Activated naive CD4-positive, alpha-beta T cell treated with Interleukin-2 at 50 U/mL for 16 hours (primary cell): ENCODE measurements at places on chromosomes 11 and 22.

- DNase-seq = no peak
Observed at GRCh38 chr11:88157370-88157769, 17.9 kb downstream of the RAB38 start.

DNA sequence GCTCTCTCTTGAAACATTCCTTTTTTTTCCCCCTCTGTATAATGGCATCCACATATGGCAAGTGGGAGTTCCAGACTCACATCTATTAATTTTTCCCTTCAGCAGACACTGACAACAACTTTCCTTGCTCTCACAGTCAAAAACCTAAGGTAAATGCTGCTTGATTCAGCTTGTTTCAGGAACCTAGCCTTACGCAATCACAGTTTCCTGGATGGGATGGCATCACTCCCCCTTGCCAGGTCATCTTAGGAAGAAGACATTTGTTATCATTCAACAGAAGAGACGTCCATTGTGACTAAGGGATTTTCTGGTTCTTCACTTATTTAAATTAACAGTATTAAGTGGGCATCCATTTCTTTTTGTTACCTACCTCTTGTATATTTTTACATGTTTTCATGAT is 112.0 kb upstream of the PDGFD start:
- no peak for DNase-seq

DNA sequence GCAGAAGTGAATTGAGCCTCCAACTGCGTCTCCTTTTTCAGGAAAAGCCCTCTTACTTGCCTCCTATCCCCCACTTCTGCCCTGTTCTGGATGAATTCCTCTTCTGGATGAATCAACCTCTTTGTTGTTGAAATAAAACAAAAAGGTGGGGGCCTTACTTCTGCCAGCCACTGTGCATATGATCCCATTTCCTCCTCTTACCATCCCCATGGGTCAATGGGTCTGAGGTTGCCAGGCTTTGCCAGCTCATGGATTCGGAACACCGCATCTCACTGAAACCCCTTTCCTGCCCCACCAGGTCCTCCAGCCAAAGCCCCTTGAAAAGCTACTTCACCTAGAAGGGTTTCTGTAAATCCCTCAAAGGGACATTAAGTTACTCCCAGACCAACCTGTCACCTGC is 3.7 kb upstream of the CHST1 start:
- no peak for DNase-seq

DNA sequence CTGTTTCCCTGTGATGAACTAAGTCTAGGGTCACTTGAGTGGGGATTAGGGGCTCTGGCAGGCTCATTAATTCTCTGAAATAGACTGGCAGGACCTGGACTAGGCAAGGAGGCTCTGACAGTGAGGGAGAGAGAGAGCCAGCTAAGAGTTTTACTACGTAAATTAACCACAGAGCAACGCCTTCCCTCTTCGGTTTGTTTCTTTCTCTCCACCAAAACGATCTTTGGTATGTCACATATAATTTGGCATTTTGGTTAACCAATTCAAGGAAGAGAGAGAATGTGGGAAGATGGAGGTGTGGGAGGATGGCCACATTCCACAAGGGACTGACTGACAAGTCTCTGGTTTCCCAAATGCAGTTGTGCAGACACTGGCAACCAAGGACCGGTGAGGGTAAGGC is 27.9 kb downstream of the ATG16L2 start:
- no peak for DNase-seq

DNA sequence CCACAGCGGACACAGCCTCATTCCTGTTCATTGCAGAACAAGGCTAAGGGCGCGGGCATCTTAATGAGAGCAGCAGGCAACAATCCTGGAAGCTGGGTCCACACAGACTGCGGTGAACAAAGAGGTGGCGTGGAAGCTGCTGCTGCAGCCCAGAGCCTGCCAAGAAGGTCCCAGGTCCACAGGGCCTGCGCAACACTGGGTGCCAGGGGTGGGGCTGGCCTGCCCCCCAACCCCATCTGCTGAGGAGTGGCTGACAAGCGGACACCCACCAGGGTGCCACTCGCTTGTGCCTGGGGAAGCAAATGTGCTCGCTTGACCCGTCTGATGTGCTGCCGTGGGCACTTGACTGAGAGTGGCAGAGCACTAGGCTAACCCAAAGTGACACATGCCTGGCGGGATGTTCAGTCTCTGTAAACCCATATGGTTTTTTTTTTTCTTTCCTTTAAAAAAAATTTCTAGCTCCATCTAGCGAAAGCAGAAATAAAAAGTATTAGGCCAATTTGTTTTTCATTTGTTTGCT is 83.2 kb upstream of the PITPNB start:
- DNase-seq = no peak

DNA sequence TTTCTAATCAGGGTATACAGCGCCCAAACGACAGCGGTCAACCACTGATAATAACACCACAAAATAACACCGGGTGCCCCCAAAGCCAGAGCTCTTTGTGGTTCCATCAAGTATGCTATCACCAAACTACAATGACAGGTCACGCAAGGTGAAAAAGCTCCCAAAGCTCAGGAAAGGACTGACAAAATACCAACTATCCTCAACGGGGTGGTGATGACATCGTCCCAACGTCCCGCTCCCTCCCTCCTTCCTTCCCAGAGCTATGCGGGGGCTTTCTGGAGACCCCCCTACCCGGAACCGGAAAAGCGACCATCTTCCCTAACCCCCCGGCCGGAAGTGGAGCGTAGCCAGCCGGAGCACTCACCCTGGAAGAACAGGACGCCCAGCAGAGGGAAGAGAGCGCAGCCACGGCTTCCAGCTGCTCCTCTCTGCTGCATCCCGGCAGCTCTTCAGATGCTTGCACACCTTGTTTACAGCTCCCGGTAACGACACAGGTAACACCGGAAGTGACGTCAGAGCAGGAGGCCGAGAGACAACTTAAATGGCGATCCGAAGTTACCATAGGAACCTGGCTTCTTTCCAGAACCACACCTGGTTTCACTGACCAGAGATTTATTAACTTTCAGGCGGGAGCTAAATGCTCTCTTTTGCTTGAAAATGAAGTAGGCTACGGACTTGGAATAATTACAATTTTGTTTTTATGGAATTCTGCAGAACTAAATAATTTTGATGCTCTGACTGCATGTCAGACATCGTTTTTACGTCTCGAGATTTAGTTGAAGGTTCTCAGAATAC is at the start of gene MPZL3:
TSS of gene MPZL3 (minus strand) at position 508 of the 795 bp plus-strand sequence. CDS start at position 437, 71 bp downstream.
- peak; percentile 78 for DNase-seq

GRCh38 chr11:134275534-134276395 is at the start of gene GLB1L3:
Gene GLB1L3 (plus strand): TSS chr11:134276379. CDS start chr11:134276741, 362 bp downstream.
- peak; percentile 82 for DNase-seq

DNA sequence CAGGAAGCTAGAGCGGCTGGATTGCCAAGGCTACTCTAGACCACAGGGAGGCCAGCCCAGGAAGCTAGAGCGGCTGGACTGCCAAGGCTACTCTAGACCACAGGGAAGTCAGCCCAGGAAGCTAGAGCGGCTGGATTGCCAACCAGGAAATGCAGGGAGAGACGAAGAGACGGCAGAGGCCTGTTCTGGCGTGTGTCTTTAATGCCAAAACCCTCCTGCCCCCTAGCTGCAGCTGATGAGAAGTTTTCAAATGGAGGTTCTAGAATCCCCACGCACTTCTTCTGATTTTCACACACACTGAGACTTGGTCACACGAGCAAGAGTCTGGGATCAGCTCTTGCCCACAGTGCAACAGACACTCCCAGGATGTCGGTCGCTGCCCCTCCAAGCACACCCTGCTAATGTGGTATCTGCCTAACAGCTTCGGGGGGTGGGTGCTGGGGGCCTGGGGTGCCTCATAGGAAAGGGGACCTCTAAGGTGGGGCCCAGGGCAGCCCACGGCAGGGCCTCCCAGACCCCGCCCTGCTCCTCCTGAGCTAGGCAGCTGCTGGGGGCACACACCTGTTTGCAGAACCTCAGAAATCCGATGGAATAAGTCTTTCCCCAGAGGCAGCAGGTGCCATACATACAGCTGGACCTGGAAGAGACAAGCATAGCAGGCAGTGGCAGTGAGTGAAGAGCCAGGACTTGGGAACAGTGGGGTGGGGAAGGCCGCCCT is 28.5 kb downstream of the MAFF start:
- peak; percentile 49 for DNase-seq

GRCh38 chr11:73141031-73141308 is 1.1 kb downstream of the FCHSD2 start:
- DNase-seq = peak; percentile 32

GRCh38 chr11:111376181-111376871 is 2.7 kb downstream of the POU2AF1 start:
- DNase-seq = peak; percentile 28

GRCh38 chr22:20967697-20968211 is 699 bp downstream of the AIFM3 start:
- DNase-seq = no peak

- DNase-seq = no peak
Observed at GRCh38 chr11:56911312-56911711, 77.4 kb upstream of the OR5AK2 start.

DNA sequence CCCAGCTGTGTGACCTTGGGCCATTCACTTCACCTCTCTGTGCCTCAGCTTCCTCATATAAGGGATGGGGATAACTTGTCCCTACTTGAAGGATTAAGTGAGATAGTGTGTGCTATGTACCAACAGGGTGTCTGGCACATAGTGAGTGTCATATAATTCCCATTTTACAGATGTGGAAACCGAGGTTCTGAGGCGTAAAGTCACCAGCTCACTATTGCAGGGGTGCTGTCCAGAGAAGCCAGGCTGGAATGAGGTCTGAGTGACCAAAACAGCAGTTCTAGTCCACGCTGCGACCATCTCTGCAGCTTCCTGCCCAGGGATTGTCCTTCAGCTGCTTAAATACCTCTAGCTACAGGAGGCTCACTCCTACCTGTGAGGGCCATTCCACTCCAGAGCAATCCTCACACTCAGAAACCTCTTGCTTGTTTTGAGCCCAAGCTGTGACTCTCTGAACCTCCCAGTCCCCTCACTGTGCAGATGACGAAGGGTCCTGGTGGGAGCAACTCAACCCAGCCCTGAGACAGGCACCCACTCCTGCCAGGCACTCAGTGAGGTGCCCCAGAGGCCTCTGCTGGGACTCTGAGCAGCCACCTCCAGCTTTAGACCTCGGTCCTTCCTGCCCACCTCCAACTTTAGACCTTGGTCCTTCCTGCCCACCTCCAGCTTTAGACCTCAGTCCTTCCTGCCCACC is 5.8 kb downstream of the MB start:
- no peak for DNase-seq

DNA sequence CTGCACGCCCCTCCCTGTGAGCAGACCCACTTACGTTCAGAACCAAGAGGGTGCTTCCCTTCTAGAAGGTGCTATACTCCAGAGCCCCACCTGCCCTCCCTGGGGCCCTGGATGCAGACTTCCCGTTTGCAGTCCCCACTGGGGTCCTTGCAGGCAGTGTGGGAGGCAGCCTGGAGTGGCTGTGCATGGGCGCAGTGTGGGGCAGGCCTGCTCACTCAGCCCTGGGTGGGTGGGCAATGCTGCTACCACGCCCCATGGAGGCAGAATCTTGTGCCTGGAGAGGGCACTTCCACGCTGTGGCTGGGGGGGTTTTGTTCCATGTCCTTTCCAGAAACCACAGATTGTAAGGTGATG is 116.2 kb downstream of the KCNQ1OT1 start:
- no peak for DNase-seq

DNA sequence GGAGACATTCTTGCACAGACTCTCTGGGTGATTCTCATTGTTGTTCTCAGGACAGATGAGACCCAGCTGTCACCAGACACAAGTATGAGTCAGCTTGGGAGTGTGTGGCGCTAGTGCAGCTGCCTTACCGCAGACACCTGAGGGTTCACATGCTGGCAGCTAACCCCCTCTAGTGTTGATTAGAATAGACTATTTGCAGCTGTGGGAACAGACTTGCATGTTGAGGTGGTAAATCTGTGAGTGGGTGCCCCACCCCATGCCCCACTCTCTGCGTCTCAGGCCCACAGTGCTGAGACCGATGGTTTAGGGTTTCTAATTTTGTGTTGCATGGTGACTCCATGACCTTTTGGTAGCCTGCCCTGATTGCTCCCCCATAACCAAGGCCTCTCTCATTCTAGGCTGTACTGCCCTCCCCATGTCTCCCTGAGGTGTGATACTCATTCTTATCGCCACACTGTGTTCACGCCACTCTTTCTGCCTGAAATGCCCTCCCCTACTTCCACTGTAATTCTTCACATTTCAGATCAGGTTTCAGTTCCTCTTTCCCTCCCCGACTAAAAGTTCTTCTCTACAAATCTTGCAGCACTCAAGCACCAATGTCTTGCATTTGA is 73.7 kb upstream of the KIRREL3 start:
- DNase-seq = no peak

DNA sequence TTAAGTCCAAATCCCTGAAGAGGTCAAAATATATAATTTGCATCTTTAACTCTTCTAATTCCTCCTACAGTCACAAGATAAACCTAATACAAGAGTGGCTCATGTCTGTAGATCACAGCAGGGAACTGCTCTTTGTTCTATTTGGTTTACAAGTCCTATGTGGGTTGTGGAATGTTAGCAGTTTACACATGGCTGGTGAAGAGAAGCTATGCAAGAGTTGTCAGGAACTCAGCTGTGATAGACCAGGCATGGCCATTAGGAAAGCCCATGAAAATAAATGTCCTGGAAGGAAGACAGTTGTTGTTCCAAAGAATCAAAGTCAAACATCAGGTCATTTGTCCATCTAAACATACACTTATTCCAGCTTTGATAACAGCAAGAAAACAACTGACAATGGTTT is 312.4 kb upstream of the PITPNB start:
- DNase-seq = no peak

GRCh38 chr11:132472411-132473172 is 1059.7 kb downstream of the OPCML start:
- no peak for DNase-seq

- no peak for DNase-seq
Observed at GRCh38 chr22:27317096-27317495, 484.5 kb downstream of the MN1 start.

- no peak for DNase-seq
Observed at GRCh38 chr11:65559951-65560537, 1.9 kb upstream of the LTBP3 start.
